ENCODE measurements at places on chromosomes 4 and X. TPM values are rescaled to one million over a fixed set of nuclear protein-coding genes. Genes with fewer than 3 reads are reported as not detected.

GRCh38 chr4:172628263-172628662, 540.3 kb upstream of the GALNT7 start:
- H3K36me3 ChIP-seq: no peaks in the 10 kb centered on the region
- DNase-seq: no peak
- H3K27me3 ChIP-seq: no peaks in the 10 kb centered on the region
- H3K27ac ChIP-seq: no peak overlapping the region
- H3K4me3 ChIP-seq: no peak overlapping the region

- H3K4me3 ChIP-seq: no peak overlapping the region
- H3K36me3 ChIP-seq: peaks cover 47% of the 10 kb centered on the region
- no peak overlapping the region for H3K27ac ChIP-seq
These were observed 74.4 kb downstream of the CENPC start for GRCh38 chr4:67470871-67471270.

- H3K27me3 ChIP-seq: no peaks in the 10 kb centered on the region
- H3K4me3 ChIP-seq: no peak overlapping the region
- H3K27ac ChIP-seq: peak overlapping the region; percentile 53
- peaks cover 25% of the 10 kb centered on the region for H3K36me3 ChIP-seq
- peaks cover 60% of the 10 kb centered on the region for H3K4me1 ChIP-seq
- DNase-seq: no peak
These were observed 60.4 kb downstream of the CD40LG start for GRCh38 chrX:136708348-136708747.

DNA sequence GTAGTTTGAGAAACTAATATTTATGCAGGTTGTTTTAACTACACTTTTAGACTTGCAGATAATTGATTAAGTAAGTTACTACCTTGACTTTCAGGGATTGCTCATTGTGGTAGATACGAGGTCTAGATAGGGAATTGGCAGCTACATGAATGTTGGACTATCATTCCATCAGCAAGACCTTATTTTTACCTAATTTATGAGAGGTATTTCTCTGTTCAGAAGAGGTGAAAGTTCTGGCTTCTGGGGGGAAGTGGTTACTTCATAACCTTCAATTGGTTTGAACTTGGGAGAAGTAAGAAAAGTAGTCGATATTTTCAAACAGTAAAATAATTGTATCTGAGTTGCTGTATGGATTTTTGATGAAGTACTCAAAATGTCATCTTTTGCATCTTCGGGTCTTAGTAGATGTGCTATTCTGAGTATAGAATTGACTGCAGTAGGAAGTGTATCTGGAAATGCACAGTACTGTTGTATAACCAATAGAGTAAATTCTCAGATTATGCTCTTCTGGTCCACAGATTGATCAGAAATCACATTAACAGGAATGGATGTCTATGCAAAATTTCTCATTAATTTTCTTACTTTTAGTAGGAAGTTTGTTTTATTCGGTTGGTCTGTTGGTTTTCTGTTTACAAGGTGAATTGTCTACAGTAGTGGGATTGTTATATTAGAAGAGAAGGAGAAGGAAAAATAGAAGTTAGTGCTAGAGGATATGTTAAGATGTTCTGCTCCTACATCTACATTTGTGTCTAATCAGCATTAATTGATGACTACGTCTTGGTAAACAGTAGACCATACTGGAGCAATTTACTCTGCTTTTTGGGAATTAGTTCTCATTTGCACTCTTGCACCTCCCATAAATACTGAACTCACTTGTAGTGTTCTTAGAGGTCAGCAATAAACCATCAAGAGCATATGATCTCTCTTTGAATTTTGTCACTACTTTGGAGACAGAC, 3.0 kb downstream of the NFKB1 start:
- peaks cover 37% of the 10 kb centered on the region for H3K4me1 ChIP-seq
- no peak for DNase-seq
- peak overlapping the region; percentile 96 for H3K4me3 ChIP-seq
- peak overlapping the region; percentile 96 for H3K27ac ChIP-seq
- H3K27me3 ChIP-seq: no peaks in the 10 kb centered on the region

GRCh38 chr4:105620640-105621323, 68.4 kb downstream of the ARHGEF38 start:
- H3K4me1 ChIP-seq: no peaks in the 10 kb centered on the region
- H3K4me3 ChIP-seq: no peak overlapping the region
- no peak overlapping the region for H3K27ac ChIP-seq
- no peak for DNase-seq

DNA sequence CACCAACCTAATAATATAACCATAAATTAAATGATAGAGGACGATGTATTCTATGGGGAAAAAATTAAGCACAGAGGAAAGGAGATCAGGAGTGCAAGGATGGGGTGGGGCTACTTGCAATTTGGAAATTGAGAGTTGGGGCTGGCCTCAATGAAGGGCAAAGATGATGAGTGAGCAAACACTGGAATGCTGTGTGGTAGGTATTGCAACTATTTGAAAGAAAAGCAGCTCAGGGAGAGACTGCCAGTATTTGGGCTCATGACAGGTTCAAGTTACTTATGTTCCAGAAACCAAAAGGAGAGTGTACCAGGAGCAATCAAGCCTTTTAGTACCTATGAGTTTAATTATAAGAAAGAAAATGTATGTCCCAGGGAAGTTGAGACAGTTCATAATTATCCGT, 47.4 kb downstream of the ASIC5 start:
- H3K4me3 ChIP-seq: no peak overlapping the region
- H3K27me3 ChIP-seq: peaks cover 27% of the 10 kb centered on the region
- H3K36me3 ChIP-seq: no peaks in the 10 kb centered on the region

DNA sequence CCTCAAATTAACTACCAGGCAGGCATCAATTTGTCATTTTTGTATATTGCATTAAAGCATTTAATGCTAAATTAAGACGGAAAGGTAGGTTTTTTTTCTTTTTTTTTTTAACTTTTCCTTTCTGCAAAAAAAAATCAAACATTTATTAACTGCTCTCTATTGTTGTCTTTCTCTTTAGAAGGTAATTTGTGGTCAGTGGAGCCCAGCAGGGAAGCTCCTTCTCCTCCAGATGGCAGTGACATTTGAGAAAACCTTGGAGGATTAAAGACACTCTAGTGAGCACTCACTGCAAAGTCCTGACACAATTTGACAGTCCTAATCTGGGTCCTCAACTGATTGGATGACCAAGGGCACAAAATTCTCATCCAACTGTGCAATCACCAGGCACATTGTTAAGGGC, 102.4 kb downstream of the SLIT2 start:
- H3K4me3 ChIP-seq: no peak overlapping the region
- H3K27ac ChIP-seq: no peak overlapping the region
- DNase-seq: no peak
- H3K4me1 ChIP-seq: no peaks in the 10 kb centered on the region
- H3K36me3 ChIP-seq: no peaks in the 10 kb centered on the region
- no peaks in the 10 kb centered on the region for H3K27me3 ChIP-seq

DNA sequence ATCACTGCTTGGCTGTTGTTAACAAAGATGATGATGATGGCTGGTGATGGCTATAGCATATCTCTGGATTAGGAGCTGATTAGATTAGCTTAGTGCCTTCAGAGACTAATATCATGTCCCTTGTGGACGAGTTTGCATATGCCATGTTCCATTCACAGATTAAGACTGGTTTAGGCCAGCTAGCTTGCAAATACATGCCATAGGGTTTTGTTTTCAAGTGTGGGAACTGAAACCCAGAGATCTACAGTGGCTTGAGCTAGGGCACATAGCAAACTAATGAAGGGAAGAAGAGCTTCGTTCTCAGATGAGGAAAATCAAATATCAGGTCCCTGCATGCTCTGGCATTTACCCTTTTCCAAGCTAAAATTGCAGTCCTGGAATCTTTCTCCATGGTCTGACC, 492.3 kb downstream of the MAGEE1 start:
- DNase-seq: no peak
- H3K27ac ChIP-seq: no peak overlapping the region
- H3K36me3 ChIP-seq: no peaks in the 10 kb centered on the region
- H3K4me3 ChIP-seq: no peak overlapping the region

DNA sequence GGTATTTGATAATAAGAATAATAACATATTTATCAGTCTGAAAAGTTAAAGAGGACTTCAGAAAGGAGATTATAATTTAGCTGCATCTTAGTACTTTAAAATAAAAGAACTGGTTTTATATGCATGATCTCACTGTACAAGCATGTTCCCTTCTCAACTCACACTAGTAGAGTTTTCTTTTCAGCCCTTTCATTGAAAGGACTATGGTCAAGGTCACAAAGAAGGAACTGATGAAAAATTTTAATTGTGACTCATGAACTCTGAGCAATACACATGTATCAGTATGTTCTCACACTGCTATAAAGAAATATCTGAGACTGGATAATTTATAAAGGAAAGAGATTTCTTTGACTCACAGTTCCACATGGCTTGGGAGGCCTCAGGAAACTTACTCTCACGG, 73.7 kb upstream of the NDST4 start:
- no peaks in the 10 kb centered on the region for H3K27me3 ChIP-seq
- H3K4me3 ChIP-seq: no peak overlapping the region
- H3K36me3 ChIP-seq: no peaks in the 10 kb centered on the region

DNA sequence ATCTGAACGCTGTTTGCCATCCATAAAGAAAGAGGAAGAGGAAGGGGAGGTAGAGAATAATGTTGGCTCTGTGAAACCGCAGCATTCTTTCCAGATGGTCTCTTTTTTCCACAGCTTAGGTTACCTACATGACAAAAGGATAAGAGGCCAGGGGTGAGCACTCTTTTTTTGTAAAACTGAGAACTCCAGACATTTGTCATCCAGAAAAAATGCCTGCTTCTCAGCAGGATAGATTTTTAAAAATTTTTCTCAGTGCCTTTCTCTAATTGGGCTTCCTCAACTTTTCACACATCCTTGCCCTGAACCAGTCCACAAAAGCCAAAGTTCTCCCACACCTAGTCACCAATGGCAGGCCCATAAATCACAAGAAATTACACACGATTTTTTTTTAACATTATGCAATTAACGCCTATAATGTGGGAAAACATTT, 158.1 kb upstream of the TENM3 start:
- no peaks in the 10 kb centered on the region for H3K36me3 ChIP-seq
- H3K4me3 ChIP-seq: no peak overlapping the region
- no peaks in the 10 kb centered on the region for H3K4me1 ChIP-seq
- DNase-seq: no peak
- H3K27me3 ChIP-seq: peaks cover 3% of the 10 kb centered on the region

- no peak overlapping the region for H3K27ac ChIP-seq
- no peak for DNase-seq
- peaks cover 36% of the 10 kb centered on the region for H3K4me1 ChIP-seq
- H3K27me3 ChIP-seq: no peaks in the 10 kb centered on the region
- no peak overlapping the region for H3K4me3 ChIP-seq
These were observed 40.1 kb downstream of the FAM241A start for GRCh38 chr4:112185334-112185733.

DNA sequence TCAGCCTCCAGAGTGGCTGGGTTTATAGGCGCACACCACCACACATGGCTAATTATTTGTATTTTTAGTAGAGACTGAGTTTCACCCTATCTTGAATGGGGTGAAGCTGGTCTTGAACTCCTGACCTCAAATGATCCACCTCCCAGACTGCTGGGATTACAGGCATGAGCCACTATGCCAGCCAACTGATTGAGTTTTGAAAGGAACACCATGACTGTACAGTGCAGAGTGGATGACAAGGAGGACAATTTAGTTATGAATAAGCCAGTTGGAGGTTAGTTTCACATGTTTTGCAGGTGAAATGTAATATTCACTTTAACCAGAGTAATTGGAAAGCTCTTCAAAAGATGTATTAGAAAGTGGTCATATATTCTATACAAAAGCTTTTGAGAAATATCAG, 60.8 kb downstream of the PCDH18 start:
- no peak for DNase-seq
- H3K27me3 ChIP-seq: no peaks in the 10 kb centered on the region
- H3K4me1 ChIP-seq: no peaks in the 10 kb centered on the region
- H3K4me3 ChIP-seq: no peak overlapping the region
- H3K36me3 ChIP-seq: no peaks in the 10 kb centered on the region

DNA sequence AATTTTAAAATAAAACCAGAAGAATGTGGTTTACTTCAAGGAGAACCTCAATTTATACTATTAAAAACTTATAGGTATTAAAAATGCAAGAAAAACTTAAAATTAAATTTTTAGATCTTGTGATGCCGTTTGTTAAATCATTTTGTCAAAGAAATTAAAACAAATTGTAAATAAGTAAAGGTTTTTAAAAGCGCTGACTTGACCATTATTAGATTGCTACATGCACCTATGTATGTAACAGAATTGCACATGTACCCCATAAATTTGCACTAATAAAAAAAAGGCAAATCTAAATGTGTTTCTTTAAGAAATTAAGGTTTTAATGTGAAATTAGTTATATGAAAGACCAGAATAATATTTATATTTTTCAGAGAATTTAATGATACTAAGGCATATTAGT, 156.1 kb downstream of the LARP7 start:
- no peak for DNase-seq
- peaks cover 12% of the 10 kb centered on the region for H3K27me3 ChIP-seq
- H3K27ac ChIP-seq: no peak overlapping the region
- no peaks in the 10 kb centered on the region for H3K36me3 ChIP-seq

DNA sequence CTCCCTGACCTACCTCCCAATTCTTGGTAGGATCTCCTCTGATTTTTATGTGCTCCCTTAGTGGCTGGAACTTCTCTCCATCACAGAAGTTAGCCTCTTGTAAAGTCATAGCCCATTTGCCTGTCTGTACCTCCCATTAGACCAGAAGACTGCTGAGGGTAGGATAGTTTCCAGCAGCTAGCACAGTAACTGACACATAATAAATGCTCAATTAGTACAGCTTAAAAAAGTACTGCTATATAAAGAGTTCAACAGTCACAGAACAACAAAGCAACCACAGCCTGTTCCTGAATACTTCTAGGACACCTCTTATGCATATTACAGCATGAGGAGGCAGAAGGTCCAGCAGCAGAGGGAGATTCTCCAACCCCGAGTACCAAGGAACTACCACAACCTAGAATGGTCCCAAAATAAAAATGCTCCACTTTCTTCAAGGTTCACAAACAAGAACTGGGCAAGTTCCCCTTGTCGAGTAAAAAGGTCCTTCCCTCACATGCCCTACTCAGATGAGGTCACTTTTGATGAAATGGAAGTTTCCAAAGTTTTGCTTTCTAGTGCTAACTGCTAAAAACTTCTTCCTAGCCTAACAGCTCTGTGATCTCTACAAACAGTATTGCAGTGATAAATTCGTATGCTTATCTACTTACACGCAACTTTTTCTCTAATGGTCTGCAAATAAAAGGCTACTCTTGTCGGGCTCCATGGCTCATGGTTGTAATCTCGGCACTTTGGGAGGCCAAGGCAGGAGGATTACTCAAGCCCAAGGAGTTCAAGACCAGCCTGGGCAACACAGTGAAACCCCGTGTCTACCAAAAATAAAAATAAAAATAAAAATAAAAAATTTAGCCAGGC, 12.8 kb downstream of the MECP2 start:
- no peaks in the 10 kb centered on the region for H3K27me3 ChIP-seq
- peaks cover 13% of the 10 kb centered on the region for H3K36me3 ChIP-seq
- no peak overlapping the region for H3K4me3 ChIP-seq
- peaks cover 41% of the 10 kb centered on the region for H3K4me1 ChIP-seq

- no peaks in the 10 kb centered on the region for H3K36me3 ChIP-seq
- H3K27ac ChIP-seq: no peak overlapping the region
- H3K27me3 ChIP-seq: peaks cover 2% of the 10 kb centered on the region
- H3K4me1 ChIP-seq: no peaks in the 10 kb centered on the region
These were observed 9.3 kb upstream of the SYTL5 start for GRCh38 chrX:37997096-37997495.

GRCh38 chrX:9988762-9989161, 21.6 kb downstream of the CLDN34 start:
- no peaks in the 10 kb centered on the region for H3K36me3 ChIP-seq
- no peak overlapping the region for H3K4me3 ChIP-seq
- no peaks in the 10 kb centered on the region for H3K4me1 ChIP-seq

Gene PNMA5
- total RNA-seq: not detected

Gene FANCB
- 17.9 TPM for total RNA-seq

Gene TMEM271
- total RNA-seq: not detected

Gene VEGFD
- total RNA-seq: not detected

Gene UGT2B28
- total RNA-seq: not detected
